Smooth muscle cell of trachea (primary cell): ENCODE measurements at places on chromosomes 2 and 18. TPM values are rescaled to one million over a fixed set of nuclear protein-coding genes. Genes with fewer than 3 reads are reported as not detected.

Gene DUSP2
- total RNA-seq, result 0.15 and 2.0 TPM in 2 replicates

Gene GPR155
- 4.5 and 7.1 TPM in 2 replicates for total RNA-seq

Gene SPEG
- total RNA-seq, result 11.3 and 21.7 TPM in 2 replicates

Gene CCDC141
- under 0.01 and 0.29 TPM in 2 replicates for total RNA-seq

Gene AQP12B
- 0.17 TPM in 1 of 2 replicates, not detected in the other for total RNA-seq
